Renal pelvis (tissue), 12 donors: ENCODE measurements at places on chromosomes 3 and 15. TPM values are rescaled to one million over a fixed set of nuclear protein-coding genes. Genes with fewer than 3 reads are reported as not detected.

The TCF12 gene
- polyA plus RNA-seq: 139 TPM

The GP5 gene
- 0.86 TPM for polyA plus RNA-seq

DNA sequence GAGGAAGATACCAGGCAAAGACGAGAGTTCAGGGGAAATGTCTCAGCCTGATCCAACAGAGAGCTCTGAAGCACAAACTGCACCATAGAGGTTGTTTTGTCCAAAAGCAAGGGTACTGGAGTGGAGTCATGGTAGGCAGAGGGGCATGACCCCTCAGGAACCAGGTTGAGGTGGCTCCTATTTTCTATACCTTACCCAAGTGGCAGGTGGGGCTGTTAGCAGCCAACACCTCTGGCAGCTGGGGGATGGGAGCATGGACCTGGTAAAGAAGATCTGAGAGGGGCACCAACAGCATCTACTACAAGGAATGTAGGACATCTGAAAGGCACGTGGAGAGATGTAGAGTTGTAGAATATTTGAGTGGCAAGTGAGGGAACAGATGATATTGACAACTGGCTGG is 85.2 kb downstream of the GAP43 start:
- no peak for DNase-seq

- DNase-seq: peak; percentile 24
Measured at GRCh38 chr3:197168606-197169005, 129.8 kb downstream of the DLG1 start.

DNA sequence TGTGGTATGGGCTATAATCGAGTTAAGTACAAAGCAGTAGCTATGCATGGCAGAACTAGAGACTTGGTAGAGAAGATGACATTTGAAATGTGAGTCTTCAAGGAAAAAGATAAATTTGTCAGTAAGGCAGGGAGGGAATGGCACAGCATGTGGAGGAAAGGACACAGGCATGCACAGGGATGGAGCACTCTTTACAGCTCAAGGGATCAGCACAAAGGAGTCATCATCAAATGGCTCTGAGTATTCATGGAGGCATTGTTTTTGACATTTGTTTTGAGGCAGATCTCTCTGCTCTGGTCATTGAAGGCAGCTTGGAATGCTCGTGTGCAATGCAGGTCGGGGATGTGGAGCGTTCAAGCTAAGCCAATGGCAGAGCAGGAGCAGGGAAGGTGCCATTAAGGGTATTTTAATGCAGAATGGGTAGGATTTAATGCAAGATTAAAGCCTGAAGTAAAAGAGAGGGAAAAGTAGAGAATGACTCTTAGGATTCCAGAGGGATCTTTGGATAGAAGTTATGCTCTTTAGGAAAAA is 213.0 kb downstream of the MYRIP start:
- no peak for DNase-seq
